Activated T-helper 1 cell treated with anti-CD3 and anti-CD28 coated beads, Interleukin-12 subunit alpha, Interleukin-12 subunit beta, Interleukin-2, Interleukin-4 antibody, amounts not matched to agents 30 ng/mL and 10 ng/mL and 1 ng/mL, durations not matched to agents 14 hours and 24 hours and 36 hours (primary cell): ENCODE measurements at places on chromosomes 2 and 18.

DNA sequence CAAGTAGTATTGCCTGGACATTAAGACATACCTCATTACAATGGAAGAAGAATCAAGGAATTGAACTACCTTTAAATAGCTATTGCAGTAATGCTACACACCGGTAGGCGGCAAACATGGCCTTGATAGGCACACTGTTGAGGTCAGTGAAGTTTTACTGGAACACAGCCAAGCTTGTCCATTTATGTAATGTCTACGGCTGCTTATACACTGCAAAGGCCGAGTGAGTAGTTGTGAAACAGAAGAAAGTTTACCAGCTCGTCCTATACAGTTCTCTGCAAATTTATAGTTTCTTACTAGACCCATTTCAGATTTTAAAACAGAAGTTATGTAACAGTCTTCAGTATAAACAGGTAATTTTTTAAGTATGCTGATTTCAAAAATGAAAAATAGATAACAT, 38.8 kb downstream of the PPP4R1 start:
- no peaks in the 10 kb centered on the region for H3K4me1 ChIP-seq
- no peak overlapping the region for H3K27ac ChIP-seq
- H3K27me3 ChIP-seq: no peaks in the 10 kb centered on the region
- no peak overlapping the region for H3K4me3 ChIP-seq
- peaks cover 25% of the 10 kb centered on the region for H3K36me3 ChIP-seq

- no peaks in the 10 kb centered on the region for H3K36me3 ChIP-seq
- H3K27me3 ChIP-seq: peaks cover 6% of the 10 kb centered on the region
- H3K4me3 ChIP-seq: no peak overlapping the region
- no peaks in the 10 kb centered on the region for H3K4me1 ChIP-seq
Measured at GRCh38 chr2:172823261-172823850, 87.7 kb downstream of the RAPGEF4 start.

DNA sequence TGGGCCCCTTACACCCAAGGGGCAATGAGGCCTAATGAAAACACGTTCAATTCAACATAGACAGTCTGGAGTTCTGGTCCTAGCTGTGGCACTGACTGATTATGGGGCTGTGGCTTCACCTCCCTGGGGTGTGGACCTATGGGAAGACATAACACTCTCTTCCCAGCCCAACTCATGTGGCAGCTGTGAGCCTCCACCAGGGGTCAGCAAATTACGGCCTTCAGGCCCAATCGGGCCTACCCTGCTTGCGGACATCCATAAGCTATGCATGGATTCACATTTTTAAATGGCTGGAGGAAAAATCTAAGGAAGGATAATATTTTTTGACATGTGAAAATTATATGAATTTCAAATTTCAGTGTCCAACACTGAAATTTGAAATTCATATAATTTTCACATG, 101.3 kb downstream of the LOXHD1 start:
- H3K36me3 ChIP-seq: no peaks in the 10 kb centered on the region
- no peak overlapping the region for H3K4me3 ChIP-seq
- H3K4me1 ChIP-seq: no peaks in the 10 kb centered on the region
- no peak overlapping the region for H3K27ac ChIP-seq

DNA sequence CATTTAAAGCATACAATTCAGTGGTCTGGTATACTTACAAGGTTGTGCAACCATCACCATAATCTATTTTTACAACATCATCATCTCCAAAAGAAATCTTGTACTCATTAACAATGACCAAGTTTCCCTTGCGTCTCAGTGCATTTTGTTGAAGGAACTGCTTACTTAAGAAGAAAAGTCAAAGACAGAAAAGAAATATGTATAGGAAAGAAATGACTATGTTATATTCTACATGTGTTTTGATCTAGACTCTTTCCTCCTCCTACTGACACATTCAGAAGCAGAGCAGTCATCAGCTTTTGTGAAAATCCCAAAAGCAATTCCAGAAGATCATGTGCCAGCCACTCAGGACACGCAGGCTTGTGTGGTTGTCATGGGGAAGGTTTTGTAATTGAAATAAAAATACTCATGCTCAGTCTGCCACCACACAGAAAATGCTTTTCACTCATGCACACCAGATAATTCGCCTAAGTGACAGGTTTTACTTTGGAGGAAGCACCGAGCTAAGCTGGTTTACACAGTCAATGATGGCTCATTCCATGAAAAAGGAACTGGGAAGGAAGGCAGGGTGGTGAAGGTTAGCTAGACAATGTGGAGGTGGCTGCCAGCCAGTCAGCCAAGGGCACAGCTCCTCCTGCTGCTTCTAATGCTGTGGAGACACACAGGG, 158.5 kb upstream of the REV1 start:
- H3K27me3 ChIP-seq: no peaks in the 10 kb centered on the region
- no peaks in the 10 kb centered on the region for H3K4me1 ChIP-seq
- H3K27ac ChIP-seq: no peak overlapping the region
- DNase-seq: no peak

DNA sequence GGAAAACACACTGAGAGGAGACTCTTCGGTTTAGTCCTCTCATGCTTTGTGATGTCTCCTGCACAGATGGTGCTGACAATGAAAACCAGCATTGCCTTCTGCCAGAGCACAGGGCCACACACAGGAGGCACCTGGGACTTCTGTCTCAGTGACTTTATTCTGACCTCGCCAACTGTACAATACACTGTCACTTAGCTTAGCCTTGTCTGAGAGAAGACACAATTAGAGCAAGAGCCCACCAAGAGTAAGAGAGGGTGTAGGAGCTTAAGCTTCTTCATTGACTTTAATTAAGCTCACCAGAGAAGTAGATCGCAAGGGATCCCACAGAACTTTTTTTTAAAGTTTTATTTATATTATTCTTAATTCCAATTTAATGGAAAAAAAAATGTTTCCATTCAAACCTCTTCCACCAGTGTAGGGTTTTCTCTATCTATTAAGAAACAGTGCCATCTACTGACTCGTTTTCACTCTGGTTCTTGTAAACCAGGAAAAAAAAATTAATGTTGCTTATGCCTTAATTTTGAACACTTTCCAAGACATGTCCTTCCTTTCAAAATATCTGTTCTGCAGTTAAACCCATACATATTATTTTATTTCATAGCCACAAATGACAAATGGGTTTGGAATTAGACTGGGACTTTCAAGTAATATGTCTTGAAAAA, 42.4 kb upstream of the DDX18 start:
- H3K27ac ChIP-seq: no peak overlapping the region
- H3K4me3 ChIP-seq: no peak overlapping the region
- no peaks in the 10 kb centered on the region for H3K27me3 ChIP-seq

DNA sequence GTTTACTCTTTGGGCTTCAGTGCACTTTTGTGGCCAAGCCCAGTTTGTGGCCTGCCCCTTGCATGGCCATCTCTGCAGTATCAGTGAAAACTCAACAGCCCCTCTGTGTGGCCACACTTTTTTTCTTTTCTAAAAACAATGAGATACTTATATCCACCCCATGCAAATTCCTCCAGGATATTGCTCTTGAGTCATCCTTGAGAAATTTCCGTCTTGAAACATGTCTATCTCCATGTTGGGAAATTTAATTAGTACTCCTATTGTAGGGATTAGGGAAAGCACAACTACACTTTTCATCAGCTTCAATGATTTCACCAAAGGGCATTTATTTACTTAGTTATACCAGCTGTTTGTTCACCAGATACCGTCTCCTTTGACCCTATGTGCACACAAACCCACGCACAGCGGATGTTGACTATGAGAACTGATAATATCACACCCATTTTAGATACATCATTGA, 993.1 kb downstream of the TSN start:
- no peaks in the 10 kb centered on the region for H3K4me1 ChIP-seq
- H3K27me3 ChIP-seq: no peaks in the 10 kb centered on the region
- no peak overlapping the region for H3K27ac ChIP-seq
- no peak overlapping the region for H3K4me3 ChIP-seq
- no peaks in the 10 kb centered on the region for H3K36me3 ChIP-seq

- peaks cover 2% of the 10 kb centered on the region for H3K27me3 ChIP-seq
- H3K27ac ChIP-seq: no peak overlapping the region
- H3K36me3 ChIP-seq: no peaks in the 10 kb centered on the region
Measured at GRCh38 chr2:2674831-2675230, 343.8 kb upstream of the MYT1L start.

- no peak overlapping the region for H3K27ac ChIP-seq
- no peak overlapping the region for H3K4me3 ChIP-seq
- H3K4me1 ChIP-seq: no peaks in the 10 kb centered on the region
- no peak for DNase-seq
- no peaks in the 10 kb centered on the region for H3K27me3 ChIP-seq
Measured at GRCh38 chr2:81672516-81672915, 1368.0 kb upstream of the LRRTM1 start.

GRCh38 chr2:241551998-241552737, 6.4 kb upstream of the BOK start:
- no peak overlapping the region for H3K27ac ChIP-seq
- no peaks in the 10 kb centered on the region for H3K36me3 ChIP-seq
- no peak for DNase-seq
- H3K27me3 ChIP-seq: peaks cover 21% of the 10 kb centered on the region
- no peaks in the 10 kb centered on the region for H3K4me1 ChIP-seq
- H3K4me3 ChIP-seq: no peak overlapping the region

DNA sequence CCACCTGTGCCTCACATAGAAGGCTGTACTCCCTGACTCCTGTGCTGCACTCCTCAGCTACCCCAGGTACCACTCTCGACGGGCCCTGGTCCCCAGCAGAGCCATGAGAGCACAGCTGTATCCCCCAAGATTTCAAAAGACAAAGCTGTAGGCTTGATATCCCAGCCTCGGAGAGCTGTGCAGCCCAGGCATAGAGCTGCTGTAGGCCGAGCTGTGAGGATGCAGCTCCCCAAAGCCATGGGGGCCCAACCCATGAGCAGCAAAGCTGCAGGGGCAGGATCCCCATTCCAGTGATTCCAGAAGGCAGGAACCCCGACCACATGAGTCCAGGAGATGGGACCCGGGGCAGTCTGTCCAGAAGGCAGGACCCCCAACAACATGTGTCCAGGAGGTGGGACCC, 123.8 kb upstream of the CBLN2 start:
- H3K27me3 ChIP-seq: no peaks in the 10 kb centered on the region
- H3K27ac ChIP-seq: no peak overlapping the region
- DNase-seq: no peak
- no peak overlapping the region for H3K4me3 ChIP-seq
- no peaks in the 10 kb centered on the region for H3K4me1 ChIP-seq
- H3K36me3 ChIP-seq: no peaks in the 10 kb centered on the region

GRCh38 chr2:85247610-85248009, 80.2 kb downstream of the TGOLN2 start:
- no peaks in the 10 kb centered on the region for H3K4me1 ChIP-seq
- no peak for DNase-seq
- H3K27me3 ChIP-seq: peaks cover 9% of the 10 kb centered on the region
- no peak overlapping the region for H3K27ac ChIP-seq
- no peaks in the 10 kb centered on the region for H3K36me3 ChIP-seq
- no peak overlapping the region for H3K4me3 ChIP-seq

DNA sequence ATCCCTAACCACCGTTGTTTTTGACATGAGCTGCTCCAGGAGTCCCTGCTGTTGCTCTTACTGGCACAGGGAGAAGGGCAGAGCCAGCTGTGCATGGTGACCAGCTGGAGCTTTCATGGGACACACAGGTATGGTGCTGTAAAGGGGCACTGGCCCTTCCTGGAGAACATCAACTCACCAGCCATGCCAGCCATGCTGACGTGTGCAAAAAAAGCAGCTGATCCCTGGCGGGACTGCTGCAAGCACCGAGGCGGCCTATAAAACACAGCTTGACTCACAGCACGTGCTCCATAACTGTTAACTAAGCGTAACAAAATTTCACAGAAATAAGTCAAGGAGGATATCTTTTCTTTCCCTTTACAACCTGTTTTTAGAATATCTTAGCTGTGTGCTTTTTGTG, 165.1 kb downstream of the TMEM163 start:
- H3K27ac ChIP-seq: no peak overlapping the region
- no peak for DNase-seq
- H3K4me3 ChIP-seq: no peak overlapping the region
- H3K36me3 ChIP-seq: no peaks in the 10 kb centered on the region

- H3K27ac ChIP-seq: no peak overlapping the region
- DNase-seq: no peak
- H3K27me3 ChIP-seq: no peaks in the 10 kb centered on the region
- no peaks in the 10 kb centered on the region for H3K4me1 ChIP-seq
- H3K36me3 ChIP-seq: no peaks in the 10 kb centered on the region
- no peak overlapping the region for H3K4me3 ChIP-seq
Measured at GRCh38 chr18:25057491-25058050, 294.4 kb downstream of the ZNF521 start.
